GM12878 (cell line): ENCODE measurements at places on chromosomes 2 and 18. TPM values are rescaled to one million over a fixed set of nuclear protein-coding genes. Genes with fewer than 3 reads are reported as not detected.

TNFRSF11A gene
- 0.18 and 0.56 TPM in 2 replicates for total RNA-seq

DNA sequence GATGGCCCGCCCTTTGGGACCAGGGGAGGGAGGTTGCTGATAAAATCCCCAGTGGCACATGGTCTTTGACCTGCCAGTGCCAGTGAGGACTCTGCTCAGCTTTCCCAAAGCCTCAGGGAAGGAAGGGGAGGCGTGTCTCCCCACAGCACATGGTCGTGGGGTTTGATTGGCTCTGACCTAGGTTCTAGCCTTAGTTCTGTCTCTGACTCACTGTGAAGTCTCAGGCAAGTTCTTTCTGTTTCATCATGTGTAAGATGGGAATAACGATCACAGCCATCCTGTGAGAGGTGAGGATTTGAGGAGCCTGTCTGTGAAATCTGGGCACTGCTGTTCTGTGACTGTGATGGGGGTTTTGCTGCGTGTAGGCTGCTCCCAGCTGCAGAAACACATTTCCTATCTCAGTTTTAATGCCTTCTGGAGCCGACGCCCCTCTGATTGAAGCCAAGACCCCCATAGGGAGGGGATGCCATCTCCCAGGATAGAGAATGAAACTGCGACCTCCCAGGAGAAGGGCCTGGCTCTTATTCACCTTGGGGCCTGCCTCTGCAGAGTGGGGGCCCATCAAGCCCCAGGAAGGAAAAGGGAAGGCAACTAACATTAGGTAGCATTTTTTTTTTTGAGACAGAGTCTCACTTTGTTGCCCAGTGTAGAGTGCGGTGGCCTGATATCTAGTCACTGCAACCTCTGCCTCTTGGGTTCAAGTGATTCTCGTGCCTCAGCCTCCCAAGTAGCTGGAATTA lies 84.0 kb downstream of the DDX1 start:
- H3K27me3 ChIP-seq = no peaks in the 10 kb centered on the region; the same call in 1 of the 2 replicates
- H3K4me1 ChIP-seq = no peaks in the 10 kb centered on the region
- DNase-seq = no peak
- H3K4me3 ChIP-seq = no peak overlapping the region
- H3K27ac ChIP-seq = no peak overlapping the region

DNA sequence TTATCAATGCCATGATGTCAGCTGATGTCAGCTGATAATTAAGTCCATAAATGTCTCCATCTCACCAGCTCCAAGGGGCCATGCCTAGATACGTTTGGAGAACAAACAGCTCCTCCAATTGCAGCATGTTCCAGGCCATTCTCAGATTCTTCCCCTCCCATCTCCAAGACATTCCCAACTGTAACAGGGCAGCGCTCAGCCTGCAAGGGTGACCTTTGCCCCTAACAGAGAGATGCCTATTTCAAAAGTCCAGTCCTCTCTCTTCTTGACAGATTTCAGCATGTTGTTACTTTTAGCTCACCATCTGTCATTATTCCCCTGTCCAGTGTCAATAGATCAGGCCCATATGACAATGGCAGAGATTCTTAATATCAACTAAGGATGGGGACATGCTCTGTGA lies 9.9 kb downstream of the PSD4 start:
- H3K36me3 ChIP-seq = peaks cover 32% of the 10 kb centered on the region
- H3K4me3 ChIP-seq = no peak overlapping the region
- no peak for DNase-seq
- H3K27me3 ChIP-seq = no peaks in the 10 kb centered on the region
- peaks cover 14% of the 10 kb centered on the region for H3K4me1 ChIP-seq

GRCh38 chr2:28270456-28271152 lies 122.1 kb upstream of the FOSL2 start:
- DNase-seq = no peak
- H3K4me3 ChIP-seq = no peak overlapping the region
- H3K4me1 ChIP-seq = peaks cover 18% of the 10 kb centered on the region
- no peaks in the 10 kb centered on the region for H3K27me3 ChIP-seq
- no peaks in the 10 kb centered on the region for H3K36me3 ChIP-seq
